Amygdala (tissue), 56 donors: ENCODE measurements at places on chromosomes 11 and 22.

- DNase-seq, result no peak
Observed at GRCh38 chr11:416757-417621, 2.2 kb upstream of the SIGIRR start.

DNA sequence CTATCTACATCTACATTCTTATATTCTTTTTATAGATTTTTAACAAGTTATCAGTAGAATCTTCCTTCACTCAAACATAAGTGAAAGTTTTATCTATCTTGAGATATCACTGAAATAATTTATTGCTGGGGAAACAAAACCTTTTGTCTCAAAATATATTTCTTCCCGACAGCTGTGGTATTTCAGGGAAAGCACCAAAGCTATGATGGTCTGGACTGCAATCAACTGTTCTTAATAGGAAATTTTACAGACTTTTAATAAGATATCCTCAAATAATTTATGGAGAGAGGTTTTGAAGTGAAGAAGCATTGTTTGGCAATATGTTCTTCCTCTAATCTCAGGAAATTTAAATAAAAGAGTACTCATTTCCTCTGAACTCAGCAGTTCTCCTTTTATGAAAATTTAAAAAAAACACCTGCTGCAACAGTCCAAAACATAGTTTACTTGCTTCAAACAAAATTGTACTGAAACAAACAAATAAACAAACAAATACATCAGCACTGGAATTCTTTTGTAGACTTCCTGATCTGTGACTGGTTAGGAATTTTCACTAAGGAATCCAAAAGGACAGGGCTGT lies 33.9 kb upstream of the EIF3M start:
- DNase-seq, result no peak

GRCh38 chr11:88414981-88415413 lies 77.5 kb upstream of the CTSC start:
- DNase-seq, result no peak

- DNase-seq, result no peak
Observed at GRCh38 chr22:31876156-31876920, 68.0 kb upstream of the YWHAH start.

DNA sequence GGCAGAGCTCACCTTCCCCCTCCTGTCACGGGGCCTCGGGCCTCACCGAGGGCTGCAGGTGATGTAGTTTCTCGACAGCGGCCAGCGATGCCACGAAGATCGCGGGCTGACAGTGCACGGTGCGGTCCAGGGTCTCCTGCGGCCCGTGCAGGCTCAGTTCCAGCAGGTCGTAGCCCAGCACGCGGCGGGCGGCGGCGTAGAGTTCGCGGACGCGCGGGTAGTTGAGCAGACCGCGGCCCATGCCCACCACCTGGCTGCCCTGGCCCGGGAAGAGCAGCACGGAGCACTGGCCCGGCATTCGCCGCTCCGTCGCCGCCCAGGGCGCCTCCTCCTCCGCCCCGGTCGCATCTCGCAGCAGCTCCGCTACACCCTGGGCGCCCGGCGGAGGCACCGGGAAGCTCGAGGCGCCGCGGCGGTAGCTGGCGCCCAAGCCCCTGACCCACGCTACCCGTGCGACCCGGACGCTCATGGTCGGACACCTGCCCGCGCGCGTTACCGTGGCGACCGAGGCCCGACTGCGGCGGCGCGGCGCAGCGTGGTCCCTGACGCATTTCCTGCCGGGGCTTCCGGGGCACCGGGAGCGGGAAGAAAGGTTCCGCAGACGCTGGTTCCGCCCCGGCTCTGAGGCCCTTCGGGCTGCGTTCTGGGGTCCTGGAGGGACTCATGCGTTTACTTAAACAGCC lies at the start of gene MCAT:
MCAT (minus strand) TSS at position 519 of the 683 bp plus-strand sequence; CDS start at position 469, 50 bp downstream.
- DNase-seq, result peak; percentile 58

DNA sequence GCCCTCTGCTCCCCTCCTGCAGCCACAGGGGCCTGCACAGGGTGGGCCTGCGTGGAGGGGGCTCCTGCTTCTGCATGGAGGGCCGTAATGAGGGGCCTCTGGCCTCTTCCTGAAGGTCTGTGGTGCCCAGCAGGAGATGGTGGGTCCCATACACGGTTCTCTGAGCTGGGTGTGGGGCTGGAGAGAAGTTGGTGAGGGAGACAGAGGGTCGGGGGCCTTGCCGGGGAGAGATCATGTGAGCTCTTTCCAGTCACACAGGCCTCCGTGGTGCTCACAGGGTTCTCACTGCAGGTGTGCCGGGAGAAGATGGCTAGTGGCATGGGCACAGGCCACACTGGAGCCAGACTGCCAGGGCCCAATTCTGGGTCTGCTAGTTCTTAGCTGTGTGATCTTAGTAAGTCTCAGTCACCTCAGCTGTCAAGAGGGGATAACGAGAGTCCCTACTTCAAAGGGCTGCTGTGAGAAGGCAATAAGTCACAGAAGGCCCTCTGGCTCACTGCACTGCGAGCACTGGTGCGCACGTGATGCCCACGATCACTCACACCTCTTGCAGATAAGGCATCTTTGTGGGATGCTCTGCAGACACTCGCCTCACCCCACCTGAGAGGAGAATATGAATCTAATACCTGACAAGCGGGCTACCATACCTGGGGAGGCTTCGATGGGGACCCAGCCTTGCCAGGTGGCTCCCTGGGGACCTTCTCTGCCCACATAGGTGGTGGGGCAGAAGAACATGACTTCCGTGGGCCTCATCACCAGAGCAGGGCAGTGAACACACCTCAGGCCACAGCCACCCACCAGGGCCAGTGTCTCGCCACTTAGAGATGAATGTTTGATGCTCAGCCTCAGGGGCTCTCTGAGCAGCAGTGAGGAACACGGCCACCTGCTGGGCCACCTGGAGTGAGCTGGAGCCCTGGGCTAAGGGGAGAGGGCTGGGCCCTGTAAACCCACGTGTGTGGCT lies 14.5 kb downstream of the KCNC1 start:
- DNase-seq, result no peak

GRCh38 chr11:23680488-23681230 lies 816.2 kb upstream of the LUZP2 start:
- DNase-seq, result no peak

DNA sequence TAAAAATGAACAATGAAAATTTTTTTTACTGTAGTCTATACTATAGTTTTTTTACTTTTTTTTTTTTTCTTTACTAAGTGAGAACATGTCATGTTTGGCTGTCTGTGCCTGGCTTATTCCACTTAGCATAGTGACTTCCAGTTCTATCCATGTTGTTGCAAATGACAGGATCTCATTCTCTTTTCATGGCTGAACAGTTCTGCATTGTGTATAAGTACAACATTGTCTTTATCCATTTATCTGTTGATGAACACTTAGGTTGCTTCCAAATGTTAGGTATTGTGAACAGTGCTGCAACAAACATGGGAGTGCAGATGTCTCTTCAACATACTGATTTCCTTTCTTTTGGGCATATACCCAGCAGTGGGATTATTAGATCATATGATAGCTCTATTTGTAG lies 88.1 kb upstream of the CCDC90B start:
- no peak for DNase-seq
